ENCODE measurements at places on chromosomes 6 and 20.
A peak's percentile ranks its signal among the peaks of the same experiment; 100 is the strongest.

DNA sequence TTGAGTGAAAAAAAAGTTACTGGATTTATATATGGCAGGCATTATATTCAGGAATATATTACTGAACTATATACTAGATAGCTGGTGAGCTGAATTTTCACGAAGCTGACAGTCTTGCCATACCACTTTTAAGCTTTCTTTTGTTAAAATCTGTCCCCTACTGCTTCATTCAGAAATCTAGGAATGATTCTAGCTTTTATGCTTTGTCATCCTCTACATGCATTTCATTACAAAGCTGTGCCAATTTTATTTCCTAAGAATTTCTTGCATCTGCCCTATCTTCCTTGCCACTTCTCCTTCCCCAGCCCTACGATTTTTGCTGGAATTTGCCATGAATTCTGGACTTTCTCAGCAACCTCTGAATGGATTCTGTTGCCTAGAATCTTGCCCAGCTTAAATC is 158.5 kb upstream of the ADGRB3 start:
- no peak for DNase-seq

DNA sequence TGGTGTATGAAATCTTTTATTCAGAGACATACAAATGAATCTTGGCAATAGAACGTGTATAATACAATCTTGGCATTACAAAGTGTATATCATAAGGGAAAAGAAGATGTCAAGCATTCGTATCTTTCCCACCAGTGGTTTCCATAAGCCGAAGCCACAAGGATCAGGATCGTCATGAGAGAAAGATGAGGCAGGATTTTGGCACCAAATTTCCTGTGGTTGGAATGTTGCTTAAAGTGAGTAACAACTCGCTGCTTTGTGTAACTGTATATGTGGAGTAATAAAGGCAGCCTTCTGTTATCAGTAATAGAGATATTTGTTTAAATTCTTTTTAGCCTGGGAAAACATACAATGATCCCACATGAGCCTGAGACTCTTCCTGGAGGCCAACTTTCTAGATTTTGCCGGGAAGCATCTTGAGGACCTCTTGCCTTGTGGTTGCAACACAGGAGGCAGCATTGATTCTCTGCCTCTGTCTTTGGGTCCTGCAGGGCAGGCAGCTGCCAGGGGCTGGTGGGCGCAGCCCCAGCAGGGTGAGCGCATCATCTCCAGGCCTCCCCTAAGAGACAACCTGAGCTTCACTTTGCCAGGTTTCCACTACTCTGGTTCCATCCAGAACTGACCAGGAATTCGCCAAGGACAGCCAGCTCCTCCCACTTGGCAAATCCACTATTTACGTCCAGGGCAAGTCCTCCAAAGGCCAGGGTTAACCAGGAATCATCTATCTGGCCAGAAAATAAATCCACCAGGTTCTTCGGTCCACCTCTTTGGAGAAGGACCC is 230.9 kb upstream of the SULF2 start:
- DNase-seq = no peak

- DNase-seq = no peak
Observed at GRCh38 chr6:66538551-66539135, 831.6 kb upstream of the EYS start.

DNA sequence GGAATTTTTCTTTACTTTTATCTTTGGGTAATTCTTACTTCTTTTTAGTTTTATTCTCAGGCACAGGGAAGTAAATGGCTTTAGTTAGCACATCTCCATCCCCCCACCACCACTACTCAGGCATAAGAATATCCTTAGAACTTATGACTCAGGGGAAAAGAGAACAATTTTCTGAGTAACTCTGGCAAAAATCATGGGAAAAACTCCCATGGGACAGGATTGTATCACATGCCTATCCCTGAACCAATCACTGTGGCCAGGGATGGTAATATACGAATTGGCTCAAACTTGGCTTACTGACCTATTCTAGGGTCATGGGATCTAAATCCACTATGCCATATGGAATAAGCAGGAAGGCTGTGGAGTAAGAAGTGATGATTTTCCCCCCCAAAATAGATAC is 339.1 kb downstream of the BTBD3 start:
- DNase-seq = no peak

DNA sequence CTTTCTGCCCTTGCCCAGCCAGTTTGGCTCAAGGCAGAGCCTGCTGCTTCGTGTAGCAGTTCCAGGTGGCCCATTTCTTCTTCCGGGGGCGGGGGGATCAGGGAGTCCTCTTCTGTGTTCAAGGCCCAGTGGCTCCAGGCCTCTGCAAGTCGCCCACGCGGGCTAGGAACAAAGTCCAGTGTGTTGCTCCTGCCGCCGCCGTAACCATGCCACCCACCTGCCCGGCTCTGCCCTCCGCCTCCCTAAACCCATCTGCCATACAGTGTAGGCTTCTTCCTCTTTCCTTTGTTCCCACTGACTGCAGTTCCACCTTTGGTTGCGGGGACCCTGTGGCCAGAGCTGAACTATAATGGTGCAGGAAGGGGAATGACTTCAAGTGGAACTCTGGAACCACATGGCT is 43.9 kb upstream of the SRF start:
- no peak for DNase-seq

DNA sequence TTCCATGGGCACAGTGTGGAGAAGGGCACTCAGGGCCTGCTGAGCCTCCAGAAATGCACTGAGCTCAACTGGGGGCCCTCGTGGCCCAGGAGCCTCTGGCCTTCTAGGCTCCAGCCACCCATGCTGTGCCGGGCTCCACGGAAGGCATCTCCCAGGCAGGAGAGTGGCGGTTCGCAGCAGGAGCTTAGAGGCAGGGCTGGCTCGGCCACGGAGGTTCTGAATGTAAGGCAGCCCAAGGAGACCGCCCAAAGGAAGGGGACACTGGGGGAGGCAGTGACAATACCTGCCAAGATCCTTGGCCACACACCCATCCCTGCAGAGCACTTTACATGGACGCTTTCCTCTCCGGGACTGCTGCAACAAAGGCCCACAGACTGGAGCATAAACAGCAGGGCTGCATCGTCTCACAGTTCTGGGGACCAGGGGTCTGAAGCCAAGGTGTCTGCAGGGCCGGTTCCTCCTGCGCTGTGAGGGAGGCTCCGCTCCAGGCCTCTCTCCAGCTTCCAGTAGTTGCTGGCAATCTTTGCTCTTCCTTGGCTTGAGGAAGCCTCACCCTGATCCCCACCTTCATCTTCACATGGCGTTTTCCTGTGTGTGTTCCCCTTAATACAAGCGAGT is 128.2 kb upstream of the CDH4 start:
- no peak for DNase-seq

DNA sequence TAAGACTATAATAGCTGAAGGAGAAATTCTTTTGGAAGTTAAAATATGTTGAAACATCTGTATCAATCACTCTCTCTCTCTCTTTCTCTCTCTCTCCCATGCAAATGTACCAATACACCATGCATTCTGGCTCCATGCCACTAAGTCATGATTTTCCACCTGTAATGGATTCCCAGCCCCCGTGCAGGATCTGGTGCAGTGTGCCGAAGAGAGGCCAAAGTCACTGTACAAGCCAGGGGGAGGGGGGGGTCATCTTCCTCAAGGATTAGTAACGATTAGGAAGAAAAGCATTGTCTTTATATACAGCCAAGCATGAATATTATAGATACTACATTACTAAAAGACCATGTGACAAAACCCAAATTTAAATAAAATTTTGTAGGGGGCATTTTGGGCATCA is 725.1 kb downstream of the KIF16B start:
- DNase-seq = no peak

DNA sequence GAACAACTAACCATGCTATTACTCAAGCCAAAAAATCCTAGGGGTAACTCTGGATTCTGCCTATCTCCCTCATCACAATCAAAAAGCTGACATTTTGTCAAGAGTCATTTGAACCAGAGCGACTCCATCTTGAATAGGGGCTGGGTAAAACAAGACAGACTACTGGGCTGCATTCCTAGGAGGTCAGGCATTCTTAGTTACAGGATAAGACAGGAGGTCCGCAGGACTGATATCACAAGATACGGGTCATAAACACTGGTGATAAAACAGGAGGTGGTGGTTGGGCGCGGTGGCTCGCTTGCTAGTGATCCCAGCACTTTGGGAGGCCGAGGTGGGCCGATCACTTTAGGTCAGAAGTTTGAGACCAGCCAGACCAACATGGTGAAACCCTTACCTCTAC is 32.2 kb downstream of the C6orf52 start:
- no peak for DNase-seq

- no peak for DNase-seq
Observed at GRCh38 chr6:10406556-10406955, 8.3 kb downstream of the TFAP2A start.

- DNase-seq = no peak
Observed at GRCh38 chr20:58547623-58548475, 32.6 kb upstream of the APCDD1L start.

GRCh38 chr20:61279621-61280150 is 27.6 kb downstream of the CDH4 start:
- no peak for DNase-seq

DNA sequence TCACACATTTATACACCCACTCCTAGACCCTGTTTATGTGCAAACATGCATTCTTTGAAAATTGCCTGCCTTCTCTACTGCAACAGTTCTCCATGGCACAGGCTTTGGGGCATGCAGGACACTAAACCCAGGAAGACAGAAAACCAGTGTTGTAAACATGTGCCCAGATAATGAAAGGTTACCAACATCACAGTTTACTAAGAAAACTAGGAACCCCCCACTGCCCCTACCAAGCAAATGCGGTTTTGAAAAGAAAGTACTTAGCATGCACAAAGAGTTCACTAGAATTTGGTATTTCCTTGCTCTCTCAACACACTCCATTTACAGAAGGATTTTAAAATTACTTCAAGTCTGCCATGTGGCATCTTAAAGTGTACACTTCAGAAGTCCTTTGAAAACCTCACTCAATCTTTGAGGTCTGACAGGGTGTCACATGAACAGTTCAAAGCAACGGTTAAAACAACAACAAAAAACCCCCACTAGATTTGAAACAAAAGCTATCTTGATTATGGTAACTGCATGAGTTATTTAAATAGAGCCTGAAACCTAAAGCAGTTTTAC is 245.0 kb downstream of the GMPR start:
- no peak for DNase-seq

DNA sequence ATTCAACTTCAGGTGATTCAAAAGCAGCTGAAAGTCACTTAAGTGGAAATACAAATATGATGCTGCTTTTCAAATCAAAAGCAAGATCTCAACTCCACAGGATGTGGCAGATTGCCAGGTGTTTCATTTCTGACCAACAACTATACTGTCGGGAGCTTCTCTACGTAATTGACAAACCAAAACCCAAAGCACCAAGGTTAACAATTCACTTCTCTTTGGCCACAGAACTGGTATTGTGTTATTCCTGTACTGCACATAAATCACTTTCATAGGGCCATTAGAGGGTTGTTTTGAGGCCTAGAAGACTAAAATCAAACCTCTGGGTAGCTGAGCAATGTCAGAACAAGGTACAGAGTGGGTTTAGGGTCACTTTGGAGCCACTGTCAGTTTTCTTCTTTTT is 169.7 kb downstream of the HAO1 start:
- no peak for DNase-seq

GRCh38 chr20:23350904-23351838 is 580 bp downstream of the NXT1 start:
- DNase-seq = peak; percentile 43

GRCh38 chr20:38581013-38581412 is at the start of gene ADIG:
Gene ADIG (plus strand): TSS chr20:38581197. CDS start chr20:38581251, 54 bp downstream.
- no peak for DNase-seq

- DNase-seq = no peak
Observed at GRCh38 chr6:139508023-139508422, 133.6 kb upstream of the CITED2 start.

GRCh38 chr6:122381494-122382265 is 17.8 kb upstream of the HSF2 start:
- DNase-seq = no peak

DNA sequence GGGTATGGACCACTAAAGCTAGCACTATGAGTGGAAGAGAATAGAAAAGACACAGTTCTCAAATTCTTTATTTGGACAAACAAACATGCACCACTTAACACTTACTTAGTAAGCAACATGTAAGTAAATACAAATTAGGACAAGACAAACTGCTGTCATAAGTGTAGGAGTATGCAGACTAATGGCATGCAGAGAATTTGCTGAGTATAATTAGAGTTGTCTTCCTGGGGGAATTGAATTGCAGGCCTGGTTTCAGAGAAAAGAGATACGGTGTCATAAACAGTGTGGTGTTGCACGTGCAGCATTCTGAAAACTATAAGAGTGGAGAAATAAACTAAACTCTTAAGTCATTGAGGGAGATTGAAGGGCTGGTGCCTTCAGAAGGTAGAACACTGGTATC is 125.2 kb upstream of the EYA4 start:
- no peak for DNase-seq

DNA sequence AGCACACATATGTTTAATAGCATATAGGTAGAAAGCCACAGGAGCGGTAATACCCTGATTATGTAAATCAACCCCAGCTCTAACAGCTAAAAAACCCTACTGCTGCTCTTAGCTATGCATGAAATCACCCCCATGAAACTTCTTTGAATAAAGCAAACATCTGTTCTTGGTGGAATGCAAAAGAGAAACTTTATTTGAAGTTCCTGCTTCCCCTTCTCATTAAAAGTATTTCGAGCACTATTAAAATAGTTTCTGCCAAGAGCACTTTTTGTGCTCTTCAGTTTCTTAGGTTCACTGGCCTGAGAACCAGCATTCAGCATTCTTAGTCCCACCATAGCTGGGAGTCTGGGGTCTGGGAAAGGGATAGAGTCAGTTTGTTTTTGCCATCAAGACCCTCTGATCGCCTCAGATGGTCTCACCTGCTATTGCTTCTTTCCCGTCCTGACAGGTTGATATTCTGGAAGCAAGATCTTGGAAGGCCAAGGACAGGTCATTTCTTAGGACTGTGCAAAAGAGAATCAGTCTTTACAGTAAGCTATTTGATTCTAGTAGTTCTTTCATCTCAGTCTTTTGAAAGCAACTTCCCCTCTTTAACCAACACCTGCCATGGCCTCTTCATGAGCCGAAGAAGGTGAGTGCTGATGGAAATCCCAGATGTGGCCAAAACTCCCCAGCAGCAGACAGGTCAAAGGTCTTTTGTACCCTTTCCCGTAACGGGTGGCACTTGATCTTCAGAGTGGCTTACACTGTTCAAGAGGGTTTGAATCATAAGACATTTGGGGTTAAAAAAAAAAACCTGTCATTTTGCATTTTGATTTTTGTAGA is 76.5 kb upstream of the TMEM170B start:
- DNase-seq = no peak

DNA sequence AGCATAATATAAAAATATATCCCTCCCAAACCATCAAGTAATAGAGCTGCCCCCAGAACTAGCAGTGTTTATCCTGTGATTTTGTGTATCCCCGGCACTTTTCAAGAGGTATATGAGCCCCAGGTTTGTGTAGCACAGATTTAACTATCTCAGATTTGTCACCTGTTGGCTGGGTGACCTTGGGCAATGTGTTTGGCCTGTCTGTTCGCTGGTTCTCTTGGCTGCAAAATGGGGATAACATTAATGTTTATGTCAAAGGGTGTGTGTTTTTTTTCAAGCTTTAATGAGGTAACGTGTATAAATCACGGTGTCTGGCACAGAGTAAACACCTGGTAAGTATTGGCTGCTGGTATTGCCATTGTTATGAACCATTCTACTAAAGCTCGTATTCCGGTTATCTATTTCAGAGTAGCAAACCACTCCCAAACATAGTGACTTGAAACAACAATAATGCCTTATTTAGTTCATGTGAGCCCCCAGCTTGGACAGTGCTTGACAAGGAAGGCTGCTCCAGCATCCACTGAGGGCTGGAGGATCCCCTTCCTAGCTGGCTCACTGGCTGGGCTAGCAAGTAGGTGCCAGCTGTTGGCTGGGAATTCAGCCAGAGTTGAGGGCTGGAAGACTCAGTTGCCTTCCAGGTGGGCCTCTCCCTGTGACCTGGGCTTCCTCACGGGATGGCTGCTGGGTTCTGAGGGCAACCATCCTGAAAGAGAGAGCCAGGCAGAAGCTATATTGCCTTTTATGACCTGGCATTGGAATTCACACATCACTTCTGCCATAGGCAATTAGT is 36.2 kb downstream of the PDRG1 start:
- no peak for DNase-seq
